Endothelial cell of umbilical vein (primary cell): ENCODE measurements at places on chromosomes 2 and 18. TPM values are rescaled to one million over a fixed set of nuclear protein-coding genes. Genes with fewer than 3 reads are reported as not detected.

The EML6 gene
- 1.3 and 2.1 TPM in 2 replicates for total RNA-seq

The INPP5D gene
- total RNA-seq, result 43.3 and 46.6 TPM in 2 replicates

The SLC40A1 gene
- total RNA-seq, result 5.7 and 8.5 TPM in 2 replicates

The SLC11A1 gene
- total RNA-seq, result not detected in 2 replicates

The SULT1C4 gene
- 28.2 and 29.3 TPM in 2 replicates for total RNA-seq

The IL1B gene
- total RNA-seq, result not detected in 2 replicates

The STARD6 gene
- total RNA-seq, result not detected in 2 replicates

The PIEZO2 gene
- 5.0 and 11.2 TPM in 2 replicates for total RNA-seq

The EFHD1 gene
- total RNA-seq, result not detected in 2 replicates

The ITM2C gene
- total RNA-seq, result 8.4 and 12.0 TPM in 2 replicates

The ARL6IP6 gene
- 34.7 and 36.5 TPM in 2 replicates for total RNA-seq

The IL1RN gene
- not detected in 2 replicates for total RNA-seq

The UNC80 gene
- not detected in 2 replicates for total RNA-seq

The CD8A gene
- total RNA-seq, result not detected in 2 replicates

The HOXD12 gene
- total RNA-seq, result not detected in 2 replicates

The ANKRD62 gene
- not detected in 2 replicates for total RNA-seq

The SLC4A1AP gene
- 26.2 and 28.4 TPM in 2 replicates for total RNA-seq

The CPLX4 gene
- not detected in 2 replicates for total RNA-seq

The DTNA gene
- total RNA-seq, result 15.3 and 16.8 TPM in 2 replicates

The HOXD3 gene
- 15.3 and 20.9 TPM in 2 replicates for total RNA-seq

The GREB1L gene
- 0.22 and 0.76 TPM in 2 replicates for total RNA-seq

The IL37 gene
- total RNA-seq, result not detected in 2 replicates

The MRPL44 gene
- 27.7 and 31.5 TPM in 2 replicates for total RNA-seq

The LINC00305 gene
- not detected in 2 replicates for total RNA-seq

The FSHR gene
- not detected in 2 replicates for total RNA-seq

The IL1R2 gene
- total RNA-seq, result not detected in 2 replicates

The CCDC142 gene
- 20.3 and 23.8 TPM in 2 replicates for total RNA-seq

The CIB4 gene
- total RNA-seq, result not detected in 2 replicates

The HJURP gene
- total RNA-seq, result 42.4 and 60.9 TPM in 2 replicates

The SCYGR4 gene
- not detected in 2 replicates for total RNA-seq

The PDE6D gene
- 23.8 and 24.3 TPM in 2 replicates for total RNA-seq

The MYO3B gene
- total RNA-seq, result not detected in 2 replicates

The AKAIN1 gene
- total RNA-seq, result not detected in 2 replicates

The PRPF40A gene
- total RNA-seq, result 99.5 and 123 TPM in 2 replicates

The NPHP1 gene
- 5.9 and 6.1 TPM in 2 replicates for total RNA-seq

The SATB2 gene
- 1.1 and 1.6 TPM in 2 replicates for total RNA-seq

The CERKL gene
- total RNA-seq, result not detected in 2 replicates

The ALPI gene
- not detected in 2 replicates for total RNA-seq

The KCNF1 gene
- total RNA-seq, result 0.28 and 0.42 TPM in 2 replicates

The INHA gene
- not detected in 2 replicates for total RNA-seq

The ZNF385B gene
- total RNA-seq, result not detected in 2 replicates

The RFX8 gene
- total RNA-seq, result 0.46 and 1.00 TPM in 2 replicates

The HAAO gene
- total RNA-seq, result 0.60 and 0.82 TPM in 2 replicates

The GPD2 gene
- 29.3 and 37.0 TPM in 2 replicates for total RNA-seq

The NOSTRIN gene
- 0.75 TPM in 1 of 2 replicates, not detected in the other for total RNA-seq

The SIX3 gene
- not detected in 2 replicates for total RNA-seq

The GALNT5 gene
- not detected in 2 replicates for total RNA-seq

The RUFY4 gene
- not detected in 2 replicates for total RNA-seq

The STON1 gene
- total RNA-seq, result 12.0 and 12.1 TPM in 2 replicates

The LYPD1 gene
- 59.0 and 76.6 TPM in 2 replicates for total RNA-seq

The LONRF2 gene
- total RNA-seq, result not detected in 2 replicates

The CYP27A1 gene
- total RNA-seq, result 12.6 and 15.1 TPM in 2 replicates

The TEX44 gene
- not detected in 2 replicates for total RNA-seq

The TEKT4 gene
- not detected in 2 replicates for total RNA-seq
